ENCODE measurements at places on chromosomes 1 and 21. TPM values are rescaled to one million over a fixed set of nuclear protein-coding genes. Genes with fewer than 3 reads are reported as not detected.

LENEP gene
- total RNA-seq, result 1.2 TPM

BSND gene
- total RNA-seq, result 0.08 TPM

PBX1 gene
- total RNA-seq, result 0.23 TPM

C1QA gene
- not detected for total RNA-seq

LHX8 gene
- total RNA-seq, result not detected

ADAMTS5 gene
- total RNA-seq, result not detected

AQP10 gene
- total RNA-seq, result not detected

PRAMEF27 gene
- not detected for total RNA-seq

CLCA2 gene
- total RNA-seq, result not detected

WDR64 gene
- total RNA-seq, result not detected

AMPD1 gene
- total RNA-seq, result not detected

SH3BP5L gene
- 31.4 TPM for total RNA-seq

C1orf87 gene
- total RNA-seq, result not detected

ABCA4 gene
- not detected for total RNA-seq

PSRC1 gene
- total RNA-seq, result 27.0 TPM

ANKRD34A gene
- total RNA-seq, result 3.7 TPM

OR6P1 gene
- not detected for total RNA-seq

B4GALT2 gene
- 15.5 TPM for total RNA-seq

AKR7A3 gene
- 0.48 TPM for total RNA-seq

KCNE2 gene
- total RNA-seq, result not detected

ZFP69B gene
- 5.4 TPM for total RNA-seq

LCE1A gene
- total RNA-seq, result not detected

STK40 gene
- total RNA-seq, result 75.2 TPM

CACNA1S gene
- total RNA-seq, result not detected

REN gene
- not detected for total RNA-seq

WDR3 gene
- 20.2 TPM for total RNA-seq

AMY2B gene
- 8.6 TPM for total RNA-seq

PODN gene
- not detected for total RNA-seq

S100A12 gene
- total RNA-seq, result not detected

ARTN gene
- total RNA-seq, result 0.23 TPM

MYBPH gene
- not detected for total RNA-seq

COQ8A gene
- 18.1 TPM for total RNA-seq

WNT3A gene
- total RNA-seq, result not detected

GBP6 gene
- 0.38 TPM for total RNA-seq

RAB7B gene
- total RNA-seq, result not detected

TBX19 gene
- 2.4 TPM for total RNA-seq

RBM15 gene
- total RNA-seq, result 68.1 TPM

LAMC1 gene
- not detected for total RNA-seq

FAM72D gene
- 18.2 TPM for total RNA-seq

MAP1LC3C gene
- total RNA-seq, result not detected

PRAMEF33 gene
- not detected for total RNA-seq

CLCA4 gene
- not detected for total RNA-seq

RGS13 gene
- not detected for total RNA-seq

TRIM17 gene
- 2.8 TPM for total RNA-seq

NVL gene
- 45.6 TPM for total RNA-seq

TMEM39B gene
- total RNA-seq, result 28.0 TPM

All from activated CD4-positive, alpha-beta memory T cell treated with anti-CD3 and anti-CD28 coated beads, Interleukin-2, amount 10 ng/mL, durations not matched to agents 7 days and 5 days (primary cell).